Peyer's patch (tissue), 4 donors: ENCODE measurements at places on chromosomes 7 and 10. TPM values are rescaled to one million over a fixed set of nuclear protein-coding genes. Genes with fewer than 3 reads are reported as not detected.

DNA sequence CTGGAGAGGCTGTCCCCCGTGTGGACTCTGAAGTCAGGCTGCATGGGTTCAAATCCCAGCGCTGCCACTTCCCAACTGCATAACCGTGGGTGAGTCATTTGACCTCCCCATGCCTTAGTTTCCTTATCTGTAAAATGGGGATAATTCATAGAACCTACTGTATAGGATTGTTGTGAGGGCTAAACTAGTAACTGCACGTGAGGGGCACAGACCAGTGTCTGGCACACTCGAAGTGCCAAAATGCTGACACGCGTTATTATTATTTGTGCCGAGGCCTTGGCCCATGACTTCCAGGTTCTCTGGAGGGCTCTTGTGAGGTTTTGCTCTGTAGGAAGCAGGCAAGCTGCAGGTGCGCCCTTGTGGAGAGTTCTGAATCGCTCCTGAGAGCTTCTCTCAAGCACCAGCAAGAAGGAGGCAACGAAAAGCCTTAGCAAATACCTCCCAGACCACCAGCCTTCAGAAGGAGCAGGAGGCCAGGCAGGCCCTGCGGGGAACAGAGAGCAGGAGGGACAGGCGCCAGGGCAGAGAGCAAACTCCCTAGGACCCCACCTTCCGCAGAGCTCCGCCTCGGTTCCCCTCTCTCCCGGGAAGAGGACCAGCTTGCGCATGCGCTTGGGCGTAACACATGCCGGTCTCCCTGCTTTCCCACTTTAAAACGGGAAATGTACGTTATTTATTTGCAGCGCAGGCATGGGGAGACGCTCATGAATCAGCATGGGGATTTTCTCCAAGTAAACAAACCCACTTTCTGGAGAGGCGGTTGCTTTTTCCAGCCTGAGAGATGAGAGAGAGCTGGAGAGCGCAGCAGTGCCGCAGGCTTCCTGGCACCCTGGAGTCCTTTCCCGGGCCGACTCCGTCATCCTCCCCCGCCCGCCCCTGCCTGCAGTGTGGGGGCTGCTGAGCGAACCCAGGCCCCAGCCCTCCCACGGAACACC, 39.6 kb downstream of the SORCS3 start:
- no peak for DNase-seq
- H3K4me1 ChIP-seq: no peaks in the 10 kb centered on the region
- H3K4me3 ChIP-seq: no peak overlapping the region
- no peak overlapping the region for H3K27ac ChIP-seq
- no peaks in the 10 kb centered on the region for H3K36me3 ChIP-seq
- H3K27me3 ChIP-seq: no peaks in the 10 kb centered on the region

- no peaks in the 10 kb centered on the region for H3K27me3 ChIP-seq
- DNase-seq: no peak
- H3K4me3 ChIP-seq: no peak overlapping the region
- no peak overlapping the region for H3K27ac ChIP-seq
Observed at GRCh38 chr10:59133841-59134593, 42.4 kb upstream of the PHYHIPL start.

DNA sequence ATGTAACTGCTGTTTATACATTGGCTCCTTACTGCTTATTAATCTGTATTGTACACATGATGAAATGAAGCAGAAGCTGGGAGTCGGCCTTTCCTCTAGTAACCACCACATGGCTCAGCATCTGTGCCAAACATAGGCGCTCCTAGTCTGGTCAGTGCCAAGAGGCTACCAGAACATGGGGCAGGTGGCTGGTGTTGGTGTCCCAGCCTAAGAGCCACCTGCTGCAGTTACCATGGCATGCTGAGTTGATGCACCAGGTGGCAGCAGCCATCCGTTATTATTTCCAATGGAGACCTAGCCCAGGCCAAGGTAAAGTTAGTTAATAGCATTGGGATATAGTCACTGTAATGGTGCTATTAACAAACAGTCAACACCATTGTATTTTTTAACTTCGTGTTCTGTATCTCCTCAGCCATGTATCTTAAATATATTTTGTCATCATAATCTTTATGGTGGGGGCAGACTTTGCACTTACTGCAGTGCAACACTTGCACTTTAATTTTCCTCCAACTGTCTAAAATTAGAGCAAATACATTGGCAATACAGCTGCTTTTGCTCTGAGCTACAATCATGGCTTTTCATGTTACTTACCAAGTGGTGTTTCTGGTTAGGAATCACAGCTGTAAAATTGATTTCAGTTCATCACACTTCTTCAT, 33.1 kb downstream of the HBP1 start:
- peak; percentile 70 for DNase-seq
- peaks cover 92% of the 10 kb centered on the region for H3K36me3 ChIP-seq
- H3K27ac ChIP-seq: no peak overlapping the region

DNA sequence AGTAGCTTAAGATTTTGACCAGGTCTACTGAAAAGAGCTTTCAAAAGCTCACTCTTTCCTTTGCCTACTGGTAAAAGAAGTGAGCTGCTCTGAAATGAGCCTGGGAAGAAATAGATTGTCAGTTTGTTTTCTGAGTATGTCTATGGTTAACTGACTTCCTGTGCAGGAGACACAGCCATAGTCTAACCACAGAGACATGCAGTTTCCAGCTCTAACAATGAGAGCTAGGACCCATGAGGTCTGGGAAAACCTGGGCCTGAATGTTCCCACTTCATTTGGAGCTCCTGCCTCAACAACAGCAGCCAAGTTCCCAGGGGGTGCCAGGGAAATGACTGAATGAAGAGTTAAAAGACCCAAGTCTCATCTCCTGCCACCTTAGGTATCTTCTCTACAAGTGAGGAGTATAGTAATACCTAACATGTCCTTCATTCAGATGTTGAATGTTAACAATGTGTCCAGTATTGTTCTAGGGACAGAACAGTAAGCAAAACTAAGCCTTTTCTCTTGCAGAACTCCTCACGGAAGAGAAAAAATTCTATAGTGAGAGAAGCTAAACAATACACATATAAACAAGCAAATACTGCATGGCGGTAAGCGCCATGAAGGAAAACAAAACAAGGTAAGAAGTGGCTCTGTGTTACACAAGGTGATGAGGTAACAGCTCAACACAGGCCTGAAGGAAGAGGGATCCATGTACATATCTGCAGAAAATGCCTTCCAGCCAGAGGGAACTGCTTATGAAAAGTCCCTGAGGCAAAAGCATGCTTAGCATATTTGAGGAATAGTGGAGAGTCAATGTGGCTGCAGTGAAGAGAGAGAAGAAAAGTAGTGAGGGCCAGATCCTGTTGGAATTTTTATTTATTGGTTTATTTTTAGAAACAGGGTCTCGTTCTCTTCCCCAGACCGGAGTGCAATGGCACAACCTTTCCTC, 26.4 kb upstream of the ANKRD1 start:
- no peaks in the 10 kb centered on the region for H3K4me1 ChIP-seq
- no peak overlapping the region for H3K4me3 ChIP-seq
- no peaks in the 10 kb centered on the region for H3K27me3 ChIP-seq
- no peaks in the 10 kb centered on the region for H3K36me3 ChIP-seq
- DNase-seq: no peak

GRCh38 chr10:14593806-14594205, 180.9 kb downstream of the FAM107B start:
- no peak overlapping the region for H3K4me3 ChIP-seq
- H3K27ac ChIP-seq: no peak overlapping the region
- no peaks in the 10 kb centered on the region for H3K36me3 ChIP-seq
- no peak for DNase-seq
- peaks cover 2% of the 10 kb centered on the region for H3K4me1 ChIP-seq
- no peaks in the 10 kb centered on the region for H3K27me3 ChIP-seq

GRCh38 chr10:47319784-47320183, 2.5 kb upstream of the GDF2 start:
- no peak for DNase-seq
- H3K36me3 ChIP-seq: no peaks in the 10 kb centered on the region
- no peak overlapping the region for H3K27ac ChIP-seq
- no peaks in the 10 kb centered on the region for H3K4me1 ChIP-seq
- no peaks in the 10 kb centered on the region for H3K27me3 ChIP-seq

DNA sequence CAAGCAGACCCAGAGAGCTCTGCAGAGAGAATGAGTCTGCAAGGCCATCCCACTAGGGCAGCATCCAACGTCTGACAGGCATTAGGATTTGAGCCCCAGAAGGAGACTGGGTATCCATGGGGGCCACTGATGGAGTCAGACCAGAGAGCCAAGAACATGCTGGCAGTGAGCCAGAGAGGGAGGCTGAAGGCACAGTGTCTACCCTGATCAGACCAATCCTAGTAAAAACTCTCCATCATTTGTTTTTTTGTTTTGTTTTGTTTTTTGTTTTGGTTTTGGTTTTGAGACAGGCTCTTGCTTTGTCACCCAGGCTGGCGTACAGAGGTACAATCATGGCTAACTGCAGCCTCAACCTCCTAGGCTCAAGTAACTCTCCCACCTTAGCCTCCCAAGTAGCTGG, 133.1 kb upstream of the LYZL2 start:
- H3K27me3 ChIP-seq: no peaks in the 10 kb centered on the region
- no peak overlapping the region for H3K4me3 ChIP-seq
- no peaks in the 10 kb centered on the region for H3K36me3 ChIP-seq
- no peak for DNase-seq

GRCh38 chr10:112261281-112261822, 21.8 kb upstream of the TECTB start:
- no peak overlapping the region for H3K4me3 ChIP-seq
- no peaks in the 10 kb centered on the region for H3K36me3 ChIP-seq
- no peak for DNase-seq
- no peaks in the 10 kb centered on the region for H3K27me3 ChIP-seq

GRCh38 chr7:131057015-131057793, 270.5 kb upstream of the MKLN1 start:
- DNase-seq: no peak
- no peak overlapping the region for H3K4me3 ChIP-seq
- H3K4me1 ChIP-seq: peaks cover 14% of the 10 kb centered on the region

DNA sequence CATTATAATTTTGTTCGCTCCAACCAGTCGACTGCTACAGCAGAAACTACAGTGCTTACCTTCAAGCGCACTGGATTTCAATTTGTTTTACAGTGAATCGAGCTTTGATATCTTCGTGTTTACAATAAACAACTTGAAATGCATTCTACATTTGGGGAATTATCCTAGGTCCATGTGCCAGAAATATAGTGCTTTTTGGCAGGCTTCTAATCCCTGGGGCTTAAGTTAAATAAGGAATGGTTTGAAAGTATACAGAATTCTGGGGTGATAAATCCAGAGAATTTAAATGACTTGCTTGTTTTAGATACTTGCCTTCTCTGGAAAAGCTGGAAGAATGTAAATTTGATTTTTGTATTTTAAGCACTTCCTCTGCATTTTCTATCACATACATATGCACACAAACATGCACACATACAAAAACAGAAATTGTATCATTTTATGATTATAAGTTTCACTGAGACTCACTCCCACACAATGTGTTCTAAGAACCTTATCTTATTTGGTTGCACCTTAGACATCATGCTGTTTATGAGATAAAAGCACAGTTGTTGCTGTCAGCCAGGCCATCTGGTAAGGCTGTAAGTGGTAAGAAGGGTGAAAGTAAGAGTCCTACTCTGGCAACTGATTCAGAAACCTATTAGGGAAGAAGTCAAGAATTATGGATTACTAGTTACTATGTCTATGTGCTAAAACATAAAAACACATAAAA, 347.2 kb upstream of the KCND2 start:
- H3K4me3 ChIP-seq: no peak overlapping the region
- DNase-seq: no peak
- no peak overlapping the region for H3K27ac ChIP-seq
- H3K36me3 ChIP-seq: no peaks in the 10 kb centered on the region
- no peaks in the 10 kb centered on the region for H3K4me1 ChIP-seq

- no peaks in the 10 kb centered on the region for H3K36me3 ChIP-seq
- no peaks in the 10 kb centered on the region for H3K27me3 ChIP-seq
- H3K27ac ChIP-seq: peak overlapping the region; percentile 41
Observed at GRCh38 chr10:95784279-95784913, 28.4 kb downstream of the ENTPD1 start.

The FOXP2 gene
- 29.8 TPM for total RNA-seq

The VGF gene
- not detected for total RNA-seq

The LIPM gene
- not detected for total RNA-seq
